Bronchial epithelial cell (primary cell): ENCODE measurements at places on chromosomes 2 and 18. TPM values are rescaled to one million over a fixed set of nuclear protein-coding genes. Genes with fewer than 3 reads are reported as not detected.

NT5C1B gene
- total RNA-seq = not detected in 2 replicates

VWA3B gene
- total RNA-seq = 0.13 TPM in 1 of 2 replicates, not detected in the other

CYRIA gene
- 0.79 and 4.1 TPM in 2 replicates for total RNA-seq

REG3G gene
- total RNA-seq = not detected in 2 replicates

TMEM247 gene
- total RNA-seq = not detected in 2 replicates

GRCh38 chr2:163681745-163682144 is 54.1 kb downstream of the FIGN start:
- DNase-seq = no peak

DNA sequence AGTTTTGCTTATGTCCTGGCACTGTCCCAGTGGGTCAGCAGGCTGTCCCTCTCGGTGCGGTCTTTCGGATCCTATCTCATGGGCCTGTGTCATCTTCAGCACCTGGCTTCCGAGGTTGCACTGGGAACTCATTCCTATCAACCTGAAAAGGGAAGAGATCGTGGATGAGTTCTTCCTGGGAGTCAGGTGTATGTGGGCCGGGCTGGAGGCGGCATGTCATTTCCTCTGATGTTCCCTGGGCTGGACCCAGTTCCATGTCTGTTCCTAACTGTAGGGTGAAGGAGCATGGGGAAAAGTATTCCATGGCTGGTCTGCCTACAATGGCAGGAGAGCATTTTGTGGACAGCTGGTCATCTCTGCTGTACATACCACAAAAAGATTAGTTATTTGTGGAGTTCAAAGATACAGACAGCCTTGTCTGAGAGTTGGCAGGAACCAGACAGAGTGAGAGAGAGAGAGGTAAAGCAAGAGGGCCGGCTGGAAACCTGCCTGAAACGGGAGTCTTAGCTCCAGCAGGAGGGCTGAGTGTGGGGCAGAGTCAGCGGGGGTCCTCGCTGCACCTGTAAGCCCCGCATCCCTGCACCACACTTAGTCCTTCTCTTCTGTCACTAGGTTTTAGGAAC is 25.2 kb downstream of the FAM228A start:
- DNase-seq = no peak

DNA sequence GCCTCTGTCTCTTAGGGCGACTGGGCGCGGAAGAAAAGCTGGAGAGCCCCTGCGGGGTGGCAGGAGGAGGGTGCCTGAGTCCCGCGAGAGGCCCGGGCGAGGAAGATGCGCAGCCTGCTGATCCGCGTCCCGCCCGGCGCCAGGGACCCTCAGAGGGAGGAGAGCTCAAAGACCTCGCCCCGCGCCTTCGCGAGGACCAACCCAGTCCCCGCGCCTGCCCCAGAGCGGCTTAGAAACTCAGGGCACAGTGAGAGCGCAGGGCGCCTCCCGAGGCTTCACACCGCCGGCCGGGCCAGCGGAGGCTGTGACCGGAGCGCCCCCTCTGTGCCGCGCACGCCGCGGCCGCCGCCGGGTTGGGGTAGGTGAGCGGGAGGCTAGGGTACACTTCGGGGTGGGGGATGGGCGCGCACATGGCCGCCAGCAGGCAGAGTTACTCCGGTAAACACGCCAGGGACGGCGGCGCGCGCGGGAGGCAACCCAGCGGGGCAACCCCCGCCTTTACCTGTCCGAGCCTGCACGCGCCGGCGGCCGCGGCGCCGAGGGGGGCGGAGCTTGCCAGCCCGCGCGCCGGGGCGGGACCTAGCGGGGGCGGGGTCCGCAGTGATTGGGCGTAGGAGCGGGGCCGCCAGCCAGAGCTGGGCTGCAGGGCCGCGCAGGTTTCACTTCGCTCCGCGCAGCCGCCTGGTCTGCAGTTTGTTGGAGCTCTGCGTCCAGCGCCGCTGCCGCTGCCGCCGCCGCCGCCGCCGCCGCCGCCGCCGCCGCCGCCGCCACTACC is at the start of gene BCL2L11:
BCL2L11 (plus strand) TSS at position 662 of the 775 bp plus-strand sequence. CDS start 2,832 bp downstream, outside the sequence.
- peak; percentile 81 for DNase-seq

DNA sequence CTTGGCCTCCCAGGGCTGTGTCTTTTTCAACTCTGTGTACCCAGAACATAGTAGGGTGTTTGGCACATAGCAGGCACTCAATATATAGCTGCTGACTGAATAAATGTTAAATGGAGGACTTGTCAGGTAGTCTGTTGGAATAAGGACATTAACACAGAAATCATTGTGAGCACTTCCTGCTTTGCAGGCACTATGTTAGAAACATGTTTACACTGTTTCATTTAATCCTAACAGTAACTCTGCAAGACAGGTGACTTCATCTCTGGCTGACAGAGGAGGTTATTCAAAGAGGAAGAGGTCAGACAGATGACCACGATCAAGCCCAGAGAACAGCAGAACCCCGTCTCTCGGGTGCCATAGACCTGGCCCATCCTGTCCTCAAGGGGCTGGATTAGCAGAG is 28.0 kb upstream of the PIEZO2 start:
- DNase-seq = no peak

GRCh38 chr2:63053081-63053888 is 2.7 kb downstream of the OTX1 start:
- DNase-seq = no peak

DNA sequence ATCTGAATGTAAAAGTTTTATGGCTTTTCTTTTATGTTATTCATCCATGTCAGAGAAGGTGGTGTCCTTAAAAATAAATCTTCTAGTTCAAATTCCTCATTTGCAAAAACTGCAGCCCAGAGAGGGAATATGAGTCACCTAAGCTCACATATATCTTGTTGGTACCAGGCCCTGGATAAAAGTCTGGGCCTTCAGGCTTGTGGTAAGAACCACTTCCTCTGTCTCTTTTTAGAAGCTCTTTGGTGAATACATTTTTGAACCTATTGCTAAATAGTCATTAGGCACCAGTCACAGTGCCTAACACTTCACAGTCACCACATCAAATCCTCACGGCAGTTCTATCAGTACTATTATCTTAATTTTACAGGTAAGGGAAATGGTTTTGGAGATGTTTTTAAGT is 199.2 kb downstream of the KCNS3 start:
- peak; percentile 34 for DNase-seq

GRCh38 chr18:76429262-76430126 is 65.5 kb downstream of the ZNF516 start:
- peak; percentile 52 for DNase-seq

- DNase-seq = no peak
These were observed 142.9 kb downstream of the ASB1 start for GRCh38 chr2:238569507-238570195.

DNA sequence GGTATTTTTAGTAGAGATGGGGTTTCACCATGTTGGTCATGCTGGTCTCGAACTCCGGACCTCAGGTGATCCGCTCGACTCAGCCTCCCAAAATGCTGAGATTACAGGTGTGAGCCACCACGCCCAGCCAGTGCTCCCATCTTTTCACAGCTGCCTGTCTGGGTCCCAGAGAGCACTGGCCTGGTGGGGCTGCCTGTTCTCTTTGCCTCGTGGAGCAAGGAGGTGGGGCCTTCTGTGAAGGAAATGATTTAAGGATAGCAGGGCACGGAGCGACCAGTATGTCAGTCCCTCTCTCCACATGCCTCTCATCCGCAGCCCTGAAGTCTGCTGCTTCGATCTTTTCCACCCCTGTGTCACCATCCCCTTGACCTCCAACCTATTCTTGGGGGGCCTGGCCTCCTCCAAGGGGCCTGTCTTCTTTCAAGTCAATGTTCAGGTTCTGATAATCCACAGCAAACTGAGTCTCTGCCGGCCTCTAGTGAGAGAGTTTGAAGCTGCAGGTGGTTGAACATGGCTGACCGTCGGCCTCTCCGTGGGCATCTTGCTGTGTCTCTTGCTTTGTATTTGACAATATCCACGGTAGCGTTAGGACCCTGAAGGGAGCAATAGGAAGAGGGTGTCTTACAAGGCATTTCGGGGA is 28.2 kb upstream of the GIGYF2 start:
- DNase-seq = no peak

GRCh38 chr2:236167297-236168109 is 683 bp downstream of the GBX2 start:
- no peak for DNase-seq

- no peak for DNase-seq
These were observed 42.6 kb downstream of the TTR start for GRCh38 chr18:31634331-31634713.

GRCh38 chr2:14910654-14911053 is 278.1 kb downstream of the LRATD1 start:
- no peak for DNase-seq
